ENCODE measurements at places on chromosomes 1 and 21.

DNA sequence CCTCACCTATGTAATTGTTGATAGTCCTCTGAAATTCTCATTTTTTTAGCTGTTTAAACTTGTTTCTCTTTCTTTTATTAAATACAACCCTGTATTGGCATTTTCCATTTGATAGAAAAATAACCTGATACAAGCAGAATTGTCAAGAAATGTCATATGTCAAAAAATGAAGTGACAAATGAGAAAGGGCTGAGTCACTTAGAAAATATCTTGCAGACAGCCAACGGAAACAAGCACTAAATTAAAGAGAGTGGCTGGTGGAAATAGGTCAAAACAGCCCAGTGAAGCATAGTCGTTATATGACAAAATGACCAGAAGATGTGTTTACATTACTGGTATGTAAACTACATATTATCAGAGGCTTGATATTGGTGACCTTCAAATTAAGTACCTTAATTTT is 484.4 kb downstream of the PLA2G4A start:
- no peak for DNase-seq

- DNase-seq = no peak
These were observed 79.6 kb upstream of the SLFNL1 start for GRCh38 chr1:41101076-41101475.

GRCh38 chr1:13967707-13968106 is 267.7 kb downstream of the PRDM2 start:
- DNase-seq = no peak

- no peak for DNase-seq
These were observed 3.9 kb downstream of the ARHGEF2 start for GRCh38 chr1:155974208-155975115.

DNA sequence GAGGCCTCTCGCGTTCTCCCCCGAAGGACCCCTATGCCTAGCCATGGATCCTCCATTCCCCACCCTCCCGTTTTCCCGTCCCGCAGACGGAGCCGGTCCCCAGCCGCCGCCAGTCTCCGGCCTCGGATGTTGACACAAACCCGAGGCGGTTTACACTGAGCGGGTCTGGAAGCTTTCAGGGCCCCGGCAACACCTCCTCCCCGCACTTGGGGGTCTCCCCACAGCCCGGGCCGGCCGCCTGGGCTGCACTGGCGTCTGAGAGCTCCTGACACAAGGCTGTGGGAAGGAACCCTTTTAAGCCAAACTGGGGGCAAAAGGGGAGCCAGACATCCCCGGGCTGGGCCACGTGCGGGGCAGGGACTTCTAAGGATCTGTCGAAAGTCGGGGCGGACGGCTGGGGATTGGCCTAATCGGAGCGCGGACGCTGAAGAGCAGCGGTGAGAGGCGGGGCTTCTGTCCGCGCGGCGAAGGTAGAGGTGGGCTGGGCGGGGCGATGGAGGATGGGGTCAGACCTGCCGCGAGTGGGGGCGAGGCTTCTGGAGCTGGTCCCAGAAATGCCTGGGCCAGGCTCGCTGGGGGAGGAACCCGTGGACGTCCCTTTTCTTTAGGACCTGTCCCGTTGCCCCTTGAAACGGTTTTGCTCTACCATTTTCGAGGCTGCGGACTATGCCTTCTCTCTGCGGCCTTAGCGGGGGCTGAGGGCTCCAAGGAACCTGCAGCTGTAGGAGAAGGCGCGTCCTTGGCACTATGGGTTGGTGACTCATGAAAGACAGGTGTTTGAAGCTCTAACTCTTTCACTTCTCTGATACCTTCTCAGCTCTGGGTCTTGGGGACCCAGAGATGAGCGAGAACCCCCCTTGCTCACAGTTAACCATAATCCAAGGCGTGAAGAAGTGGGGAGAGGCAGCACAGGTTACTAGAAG is 1.2 kb upstream of the HPCAL4 start:
- DNase-seq = no peak

- DNase-seq = no peak
These were observed 132.1 kb downstream of the PLPPR4 start for GRCh38 chr1:99396389-99396788.

DNA sequence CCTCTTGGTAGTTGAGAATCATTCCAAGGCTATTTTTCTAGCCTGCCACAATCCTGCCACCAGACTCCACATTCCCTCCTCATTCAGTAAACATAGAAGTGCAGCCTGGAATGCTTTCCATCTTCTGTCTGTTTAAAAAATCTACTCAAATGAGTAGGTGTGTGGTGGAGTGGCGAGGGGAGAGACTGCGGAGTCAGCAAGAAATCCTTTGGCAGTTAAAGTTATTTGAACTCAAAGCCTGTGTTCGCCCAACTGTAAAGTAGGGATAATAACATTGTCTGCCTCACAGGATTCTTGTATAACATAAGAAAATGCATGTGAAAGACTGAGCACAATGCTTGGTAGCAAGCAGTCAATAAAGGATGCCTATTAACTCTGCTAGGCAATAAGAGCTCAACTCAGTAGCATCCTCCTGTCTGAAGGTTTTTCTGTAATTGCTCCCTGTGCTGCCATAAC is 22.2 kb upstream of the DPT start:
- no peak for DNase-seq

DNA sequence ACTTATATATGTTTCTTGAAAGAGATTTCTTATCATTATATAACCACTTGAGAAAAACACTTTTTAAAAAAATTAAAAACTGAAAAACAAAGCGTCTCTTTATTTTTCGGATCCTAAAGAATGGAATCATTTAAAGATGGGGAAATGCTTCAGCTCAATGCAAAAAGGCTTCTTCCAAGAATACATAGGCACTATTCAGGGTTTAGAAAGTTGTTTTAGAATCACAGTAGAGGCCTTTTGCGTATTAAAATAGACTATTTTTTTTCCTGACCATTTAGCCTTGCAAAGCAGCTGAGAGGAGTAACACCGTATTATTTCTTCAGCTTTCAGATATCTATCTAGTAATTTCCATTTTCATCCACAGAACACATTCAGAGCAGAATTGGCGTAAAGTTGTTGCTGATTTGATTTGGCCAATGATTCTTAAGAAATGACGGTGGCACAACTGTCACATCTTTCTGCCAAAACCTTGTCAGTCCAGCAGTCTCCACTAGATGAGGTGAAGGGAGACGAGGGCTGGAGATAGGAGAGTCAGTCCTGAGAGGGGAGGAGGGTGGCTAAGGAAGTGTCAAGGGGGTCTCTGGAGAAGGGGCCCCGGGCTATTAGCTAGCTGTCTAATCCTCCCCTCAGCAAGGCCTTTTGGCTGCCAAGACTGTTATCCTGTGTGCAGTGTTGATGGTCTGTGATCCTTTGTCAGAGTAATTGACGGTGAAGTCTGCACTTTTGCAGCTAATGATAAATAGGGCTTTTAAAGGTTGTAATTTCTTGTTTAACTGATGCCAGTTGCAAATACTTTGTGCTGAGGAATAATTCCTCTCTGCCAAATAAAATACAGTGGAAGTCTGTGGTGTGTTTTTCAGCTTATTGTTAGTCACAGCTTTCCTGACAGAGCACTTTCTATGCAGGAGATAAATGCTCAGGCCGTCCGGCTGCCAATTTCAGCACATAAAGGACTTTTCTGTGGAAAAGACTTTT is 34.7 kb downstream of the PRRX1 start:
- no peak for DNase-seq

DNA sequence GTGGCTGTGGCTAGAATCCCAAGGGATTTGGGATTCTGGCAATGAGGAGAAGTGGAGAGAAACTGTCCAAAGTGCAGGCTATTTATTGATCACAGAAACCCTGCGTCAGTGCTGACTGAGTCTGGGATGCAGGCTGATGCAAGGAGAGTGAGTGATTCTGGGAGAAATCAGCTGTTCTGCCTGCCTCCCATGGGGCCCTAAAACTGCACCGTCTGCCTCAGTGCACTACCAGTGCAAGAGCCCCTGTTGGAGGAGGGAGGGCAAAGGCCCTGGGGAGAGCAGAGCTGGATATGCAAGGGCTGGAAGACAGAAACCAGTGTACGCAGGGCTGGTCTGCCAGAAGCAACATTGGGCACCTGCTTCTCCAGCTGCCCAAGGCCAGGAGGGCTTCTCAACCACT is 42.6 kb downstream of the C1orf198 start:
- no peak for DNase-seq

GRCh38 chr1:87497380-87498203 is 168.9 kb downstream of the LMO4 start:
- no peak for DNase-seq

- no peak for DNase-seq
These were observed 9.2 kb upstream of the EPHA8 start for GRCh38 chr1:22553991-22554522.

DNA sequence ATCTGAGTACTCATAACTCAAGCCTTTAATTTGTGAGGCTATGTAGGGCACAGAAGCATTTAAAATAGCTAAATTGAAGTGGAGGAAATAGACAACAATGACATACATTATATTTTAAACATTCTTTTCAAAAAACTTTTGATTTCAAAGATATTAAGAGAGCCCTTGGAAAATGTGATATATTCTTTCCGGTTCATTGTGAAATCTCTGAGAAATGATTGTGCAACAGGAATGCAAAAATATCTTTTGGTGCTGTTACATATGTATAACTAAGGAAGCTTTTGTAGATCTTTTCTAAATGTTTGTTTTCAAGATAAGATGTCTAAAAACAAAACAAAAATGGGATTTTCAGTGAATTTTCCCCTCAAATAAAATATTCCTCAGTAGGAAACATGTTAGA is 185.2 kb downstream of the LEPR start:
- DNase-seq = no peak

- DNase-seq = no peak
These were observed at the start of gene OPRD1 for GRCh38 chr1:28811766-28812668. TSS of gene OPRD1 (plus strand) at chr1:28812170. CDS start at chr1:28812384, 214 bp downstream.

GRCh38 chr1:235734335-235734734 is 84.8 kb upstream of the GNG4 start:
- no peak for DNase-seq

- peak; percentile 27 for DNase-seq
These were observed 36.6 kb upstream of the HMGN1 start for GRCh38 chr21:39385299-39386145.

All from pulmonary artery endothelial cell (primary cell).